Progenitor cell of endocrine pancreas (in vitro differentiated cells): ENCODE measurements at places on chromosomes 3 and 15. TPM values are rescaled to one million over a fixed set of nuclear protein-coding genes. Genes with fewer than 3 reads are reported as not detected.

DNA sequence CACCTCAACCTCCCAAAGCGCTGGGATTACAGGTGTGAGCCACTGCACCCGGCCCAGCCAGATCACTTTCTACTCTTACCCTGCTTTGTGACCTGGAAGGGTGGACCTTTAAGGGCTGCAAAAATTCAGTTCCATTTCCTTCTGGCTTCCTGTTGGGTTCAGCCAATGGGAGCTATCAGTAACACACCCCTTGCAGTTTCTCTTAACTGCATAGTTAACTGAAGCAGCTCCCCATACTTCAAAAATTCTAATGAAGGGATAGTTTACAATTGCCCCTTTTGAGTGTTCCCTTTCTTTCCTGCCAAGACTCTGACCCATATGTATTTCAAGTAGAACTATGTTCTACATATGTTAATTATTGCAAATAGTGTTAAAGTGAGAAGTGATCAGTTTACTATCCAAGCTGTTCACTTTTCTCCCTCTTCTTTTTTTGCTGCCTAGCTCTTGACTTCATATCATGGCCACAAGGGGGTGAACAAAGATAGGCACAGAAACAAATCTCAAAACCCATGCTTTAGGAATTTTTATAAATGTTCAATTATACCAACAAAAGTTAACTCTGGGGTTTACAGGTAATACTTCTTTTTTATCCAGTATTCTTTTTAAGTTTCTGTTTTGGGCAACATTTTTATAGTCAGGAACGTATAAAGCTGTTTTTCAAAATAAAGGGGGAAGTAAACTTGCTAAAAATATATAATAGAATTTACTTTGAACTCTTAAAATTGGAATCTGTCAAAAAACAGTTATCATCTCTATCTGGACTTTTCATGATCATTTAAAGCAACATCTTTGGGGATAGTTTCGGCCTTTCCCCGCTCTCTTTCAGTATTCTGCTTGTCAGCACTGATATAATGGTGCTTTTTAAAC lies 8.1 kb downstream of the PGBD4 start:
- DNase-seq: no peak
- no peak overlapping the region for H3K4me3 ChIP-seq
- no peak overlapping the region for H3K27ac ChIP-seq
- H3K27me3 ChIP-seq: no peaks in the 10 kb centered on the region
- no peaks in the 10 kb centered on the region for H3K4me1 ChIP-seq
- H3K36me3 ChIP-seq: no peaks in the 10 kb centered on the region

GRCh38 chr3:24270204-24270691 lies 224.4 kb downstream of the THRB start:
- no peak overlapping the region for H3K27ac ChIP-seq
- H3K4me3 ChIP-seq: no peak overlapping the region
- H3K27me3 ChIP-seq: peaks cover 5% of the 10 kb centered on the region
- DNase-seq: no peak
- H3K4me1 ChIP-seq: peaks cover 8% of the 10 kb centered on the region

DNA sequence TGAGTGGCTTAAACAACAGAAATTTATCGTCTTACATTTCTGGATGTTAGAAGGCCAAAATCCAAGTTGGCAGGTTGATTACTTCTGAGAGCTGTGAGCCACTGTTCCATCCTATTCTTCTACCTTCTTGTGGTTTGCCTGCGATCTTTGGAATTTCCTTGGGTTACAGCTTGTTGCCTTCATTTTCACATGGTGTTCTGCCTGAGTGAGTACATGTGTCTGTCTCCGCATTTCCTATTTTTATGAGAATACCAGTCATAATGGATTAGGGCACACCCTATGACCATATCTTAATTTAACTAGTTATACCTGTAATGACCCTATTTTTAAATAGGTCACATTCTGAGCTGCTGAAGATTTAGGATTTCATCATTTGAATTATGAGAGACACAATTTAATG lies 294.3 kb downstream of the CNTN4 start:
- no peaks in the 10 kb centered on the region for H3K4me1 ChIP-seq
- no peaks in the 10 kb centered on the region for H3K27me3 ChIP-seq
- no peaks in the 10 kb centered on the region for H3K36me3 ChIP-seq
- no peak overlapping the region for H3K4me3 ChIP-seq

- peaks cover 16% of the 10 kb centered on the region for H3K4me1 ChIP-seq
- no peak for DNase-seq
- H3K27ac ChIP-seq: no peak overlapping the region
- no peaks in the 10 kb centered on the region for H3K27me3 ChIP-seq
- peaks cover 5% of the 10 kb centered on the region for H3K36me3 ChIP-seq
These were observed 30.2 kb upstream of the LEKR1 start for GRCh38 chr3:156795890-156796481.

GRCh38 chr3:144583871-144584270 lies 612.2 kb downstream of the DIPK2A start:
- no peaks in the 10 kb centered on the region for H3K4me1 ChIP-seq
- H3K4me3 ChIP-seq: no peak overlapping the region
- H3K36me3 ChIP-seq: no peaks in the 10 kb centered on the region
- H3K27ac ChIP-seq: no peak overlapping the region
- no peaks in the 10 kb centered on the region for H3K27me3 ChIP-seq
- no peak for DNase-seq

DNA sequence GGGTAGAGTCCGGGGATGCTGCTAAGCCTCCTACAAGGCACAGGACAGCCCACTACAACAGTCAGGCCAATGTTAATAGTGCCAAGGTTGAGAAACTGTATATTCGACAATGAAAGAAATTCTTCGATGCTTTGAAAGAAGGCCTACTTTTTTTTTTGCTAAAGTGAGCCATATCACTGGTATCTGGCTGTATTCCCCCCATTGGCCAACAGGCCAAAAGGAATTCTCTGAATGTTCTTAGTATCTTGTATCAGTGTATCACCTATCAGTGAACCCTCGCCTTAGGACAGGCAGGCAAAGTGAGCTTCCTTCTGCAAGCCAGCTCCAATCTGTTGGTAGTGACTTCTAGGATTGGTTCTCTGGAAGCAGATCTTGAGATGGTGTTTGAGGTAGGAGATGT lies 74.2 kb downstream of the SNTN start:
- no peaks in the 10 kb centered on the region for H3K27me3 ChIP-seq
- peaks cover 17% of the 10 kb centered on the region for H3K4me1 ChIP-seq
- no peak for DNase-seq
- no peaks in the 10 kb centered on the region for H3K36me3 ChIP-seq
- H3K27ac ChIP-seq: no peak overlapping the region

DNA sequence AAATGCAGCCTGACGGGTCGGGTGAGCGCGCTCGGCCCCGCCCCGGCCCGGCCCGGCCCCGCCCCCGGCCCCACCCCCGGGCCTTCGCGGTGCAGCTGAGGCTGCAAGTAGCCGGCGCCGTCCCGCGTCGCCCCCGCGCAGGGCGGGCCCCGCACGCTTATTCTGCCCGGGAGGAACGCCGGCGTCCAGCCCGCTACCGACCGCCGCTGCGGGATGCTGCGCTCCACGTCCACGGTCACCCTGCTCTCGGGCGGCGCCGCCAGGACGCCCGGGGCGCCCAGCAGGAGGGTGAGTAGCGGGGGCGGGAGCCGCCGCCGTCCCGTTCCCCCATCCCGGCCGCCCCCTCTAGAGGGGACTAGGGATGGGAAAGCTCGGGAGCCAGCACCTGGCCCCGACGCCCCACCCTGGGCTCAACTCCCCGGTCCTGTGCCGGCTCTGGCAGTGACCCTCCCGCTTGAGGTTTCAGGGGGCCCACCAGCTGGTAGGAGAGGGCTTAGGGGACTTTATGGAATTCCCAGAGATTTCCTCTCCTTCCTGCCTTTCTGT lies at the start of gene MYZAP:
MYZAP (plus strand) TSS at position 83 of the 546 bp plus-strand sequence; CDS start at position 214, 131 bp downstream.
- peaks cover 1% of the 10 kb centered on the region for H3K36me3 ChIP-seq
- H3K4me3 ChIP-seq: peak within 1 kb of the TSS; percentile 76
- H3K27ac ChIP-seq: peak within 1 kb of the TSS; percentile 5
- peaks cover 32% of the 10 kb centered on the region for H3K4me1 ChIP-seq
- peak; percentile 55 for DNase-seq
- H3K27me3 ChIP-seq: peaks cover 14% of the 10 kb centered on the region

Gene NRROS
- 1.4 and 2.0 TPM in 2 replicates for total RNA-seq

Gene CD80
- 0.20 and 0.24 TPM in 2 replicates for total RNA-seq

Gene DNAH12
- 1.1 and 1.2 TPM in 2 replicates for total RNA-seq
